ENCODE measurements at places on chromosomes 11 and 22.

GRCh38 chr11:84909740-84910139 lies 717.4 kb downstream of the DLG2 start:
- no peak for DNase-seq

DNA sequence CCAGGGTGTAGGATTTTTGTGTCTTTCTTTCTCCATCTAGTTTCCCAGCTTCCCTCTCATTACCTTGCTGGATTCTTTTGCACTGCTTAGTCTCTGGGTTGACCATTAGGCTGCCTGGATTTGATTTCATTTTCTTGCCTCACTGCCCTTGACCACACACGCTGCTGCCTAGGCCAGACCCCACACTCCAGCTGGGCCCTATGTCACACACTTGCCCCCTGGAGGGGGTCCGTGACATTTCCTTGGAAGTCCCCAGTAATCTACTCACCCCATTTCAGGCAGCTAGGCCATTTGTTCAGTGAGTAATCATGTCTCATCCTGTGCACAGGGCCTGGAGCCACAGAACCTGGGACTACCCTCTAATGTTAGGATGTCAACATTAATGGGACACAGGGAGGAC lies 81.9 kb upstream of the SPON1 start:
- no peak for DNase-seq

- DNase-seq: no peak
These were observed 32.8 kb downstream of the PITPNB start for GRCh38 chr22:27885977-27886842.

DNA sequence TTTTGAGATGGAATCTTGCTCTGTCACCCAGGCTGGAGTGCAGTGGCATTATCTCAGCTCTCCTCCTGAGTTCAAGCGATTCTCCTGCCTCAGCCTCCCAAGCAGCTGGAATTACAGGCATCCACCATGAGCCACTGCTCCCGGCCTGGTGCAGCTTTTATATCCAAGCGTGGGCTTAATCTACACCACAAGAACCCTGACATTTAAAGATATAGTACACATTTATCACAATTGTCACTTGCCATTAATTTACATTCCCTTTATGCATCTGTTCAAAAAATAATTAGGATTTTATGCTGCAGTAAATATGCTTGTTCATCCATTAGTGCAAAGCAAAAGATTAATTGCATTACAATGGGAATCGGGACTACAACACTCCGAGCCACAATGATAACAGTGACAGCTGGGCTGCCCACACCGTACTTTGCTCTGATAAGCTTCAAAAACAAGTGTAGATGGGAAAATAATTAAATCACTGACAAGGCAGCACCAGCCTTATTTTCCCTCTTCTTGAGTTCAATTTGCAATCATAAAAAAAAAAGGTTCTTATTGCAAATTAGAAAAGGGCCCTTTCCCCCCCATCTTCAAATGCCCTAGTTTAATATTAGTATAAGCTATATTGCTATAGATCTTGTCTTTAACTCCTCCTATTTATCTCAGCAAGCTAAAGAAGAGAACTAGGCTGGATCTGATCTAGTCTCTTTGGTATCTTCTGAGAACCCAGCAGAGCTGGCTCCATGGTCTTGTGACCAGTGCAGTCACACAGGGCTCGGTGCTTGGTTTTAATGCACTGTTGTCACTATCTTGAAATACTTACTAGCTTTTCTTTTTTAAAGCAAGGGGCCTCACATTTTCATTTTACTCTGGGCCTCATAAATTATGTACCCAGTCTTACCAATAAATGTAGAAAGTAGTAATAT lies 206.2 kb upstream of the LRRC4C start:
- no peak for DNase-seq

GRCh38 chr11:126695293-126695692 lies 305.3 kb downstream of the KIRREL3 start:
- DNase-seq: no peak

DNA sequence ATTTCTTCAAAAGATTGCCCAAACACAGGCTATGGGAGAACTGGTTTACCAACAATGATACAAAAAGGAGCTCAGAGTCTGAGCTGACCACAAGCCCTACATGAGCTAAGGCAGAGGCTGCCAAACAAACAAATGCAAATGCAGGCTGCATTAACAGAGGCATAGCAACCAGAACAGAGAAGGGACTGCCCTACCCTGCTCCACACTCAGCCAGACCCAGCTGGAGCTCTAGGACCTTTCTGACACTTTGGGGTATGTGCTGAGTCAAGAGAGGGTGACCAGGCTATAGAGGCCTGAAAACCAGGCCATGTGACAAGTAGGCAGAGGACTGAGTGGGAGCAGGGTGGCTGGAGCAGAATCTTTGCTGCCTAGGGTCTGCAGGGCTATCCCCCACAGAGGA lies 17.8 kb upstream of the P2RY2 start:
- DNase-seq: no peak

GRCh38 chr11:114058026-114058706 lies 1.3 kb upstream of the ZBTB16 start:
- DNase-seq: no peak

GRCh38 chr11:7596975-7597391 lies 76.3 kb downstream of the CYB5R2 start:
- DNase-seq: no peak

DNA sequence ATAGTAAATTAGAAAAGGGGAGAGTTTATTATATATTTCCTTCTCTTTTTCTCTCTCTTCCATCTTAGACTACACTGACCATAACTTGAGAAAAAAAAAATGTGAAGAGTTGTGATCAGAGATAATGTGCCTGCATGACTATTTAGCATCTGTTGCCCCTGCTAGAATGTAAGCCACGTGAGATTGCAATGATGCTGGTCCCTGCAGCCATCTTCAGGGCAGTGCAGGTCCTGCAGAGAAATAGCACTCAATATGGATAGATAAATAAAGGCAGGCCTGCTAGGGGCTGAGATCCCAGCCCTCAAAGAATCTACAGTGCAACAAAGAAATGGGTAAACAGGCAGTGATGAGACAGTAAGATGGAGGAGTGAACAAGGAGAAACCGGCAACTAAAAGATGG lies 7.8 kb upstream of the DKK3 start:
- DNase-seq: no peak

DNA sequence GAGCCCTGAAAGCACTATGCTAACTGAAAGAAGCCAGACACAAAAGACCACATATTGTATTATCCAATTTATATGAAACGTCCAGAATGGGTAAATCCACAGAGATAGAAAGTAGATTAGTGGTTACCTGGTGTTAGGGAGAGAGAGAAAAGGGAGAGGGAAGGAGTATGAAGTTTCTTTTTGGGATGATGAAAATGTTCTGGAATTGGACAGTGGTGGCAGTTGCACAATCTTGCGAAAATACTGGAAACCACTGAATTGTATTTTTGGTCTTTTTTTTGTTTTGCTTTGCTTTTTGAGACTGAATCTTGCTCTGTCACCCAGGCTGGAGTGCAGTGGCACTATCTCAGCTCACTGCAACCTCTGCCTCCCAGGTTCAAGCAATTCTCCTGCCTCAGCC lies 63.5 kb downstream of the MRTFA start:
- DNase-seq: no peak

DNA sequence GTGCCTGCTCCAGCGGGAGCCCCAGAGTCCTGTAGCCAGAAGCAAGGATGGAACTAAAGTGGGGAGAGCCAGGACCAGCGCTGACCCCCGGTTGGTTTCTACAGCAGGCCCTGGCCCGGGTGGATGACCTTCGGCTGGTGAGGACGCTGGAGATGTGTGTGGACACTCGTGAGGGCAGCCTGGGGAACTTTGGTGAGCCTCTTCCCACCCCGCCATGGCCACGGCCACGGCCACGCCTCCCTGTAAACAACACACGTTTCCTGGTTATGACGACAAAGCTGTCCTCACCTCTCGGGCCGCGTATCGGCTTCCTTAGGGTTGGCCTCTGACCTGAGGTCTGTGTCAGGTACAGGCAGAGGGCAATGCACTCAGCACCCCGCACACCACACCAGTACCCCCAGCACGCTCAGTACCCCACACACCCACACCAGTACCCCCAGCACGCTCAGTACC lies 4.1 kb downstream of the LRRC56 start:
- DNase-seq: no peak

- DNase-seq: no peak
These were observed 5.4 kb downstream of the FJX1 start for GRCh38 chr11:35623621-35624168.

- DNase-seq: no peak
These were observed 9.8 kb downstream of the SLC15A3 start for GRCh38 chr11:60942219-60942618.

DNA sequence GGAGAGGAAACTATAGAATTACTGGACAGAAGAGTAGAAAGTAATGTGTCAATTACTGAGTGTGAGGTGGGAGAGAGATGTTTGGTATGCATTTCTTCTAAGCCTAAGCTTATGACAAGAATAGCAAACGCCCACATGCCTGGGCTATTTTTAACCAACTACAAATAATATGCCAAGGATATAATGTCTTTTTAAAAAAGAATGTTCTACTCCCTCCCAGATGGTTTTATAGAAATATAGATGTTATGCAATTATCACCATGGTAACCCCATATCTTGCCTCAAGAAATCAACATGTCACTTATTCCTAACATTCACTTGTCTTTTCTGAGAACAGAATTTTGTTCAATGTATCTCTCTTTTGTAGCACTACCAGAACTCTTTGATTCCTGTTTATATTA lies 996.7 kb upstream of the CHORDC1 start:
- DNase-seq: no peak

GRCh38 chr11:2930704-2931419 lies 1.6 kb upstream of the PHLDA2 start:
- DNase-seq: no peak

- no peak for DNase-seq
These were observed 15.3 kb downstream of the IL18BP start for GRCh38 chr11:72013765-72014711.

- DNase-seq: no peak
These were observed 4.6 kb downstream of the ATF4 start for GRCh38 chr22:39524753-39525657.

DNA sequence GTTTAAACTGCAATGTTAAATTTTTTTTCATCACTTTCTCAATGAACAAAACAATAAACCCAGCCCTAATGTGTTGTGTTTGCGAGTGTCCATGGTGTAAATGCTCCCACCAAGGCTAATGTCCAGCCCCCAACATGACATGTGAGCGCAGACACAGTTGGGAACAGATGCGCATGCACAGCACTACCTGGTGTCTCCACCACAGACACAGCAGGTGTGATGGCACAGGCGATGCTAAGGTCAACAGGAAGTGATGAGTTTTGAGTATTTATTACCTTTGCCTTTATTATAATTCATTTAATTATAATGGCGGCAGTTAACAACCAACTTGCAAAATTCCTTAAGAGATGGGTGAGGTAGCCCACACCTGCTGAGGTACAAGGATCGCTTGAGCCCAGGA lies 42.9 kb downstream of the MICAL3 start:
- no peak for DNase-seq

- peak; percentile 11 for DNase-seq
These were observed 89.7 kb upstream of the PHOX2A start for GRCh38 chr11:72333661-72334060.

DNA sequence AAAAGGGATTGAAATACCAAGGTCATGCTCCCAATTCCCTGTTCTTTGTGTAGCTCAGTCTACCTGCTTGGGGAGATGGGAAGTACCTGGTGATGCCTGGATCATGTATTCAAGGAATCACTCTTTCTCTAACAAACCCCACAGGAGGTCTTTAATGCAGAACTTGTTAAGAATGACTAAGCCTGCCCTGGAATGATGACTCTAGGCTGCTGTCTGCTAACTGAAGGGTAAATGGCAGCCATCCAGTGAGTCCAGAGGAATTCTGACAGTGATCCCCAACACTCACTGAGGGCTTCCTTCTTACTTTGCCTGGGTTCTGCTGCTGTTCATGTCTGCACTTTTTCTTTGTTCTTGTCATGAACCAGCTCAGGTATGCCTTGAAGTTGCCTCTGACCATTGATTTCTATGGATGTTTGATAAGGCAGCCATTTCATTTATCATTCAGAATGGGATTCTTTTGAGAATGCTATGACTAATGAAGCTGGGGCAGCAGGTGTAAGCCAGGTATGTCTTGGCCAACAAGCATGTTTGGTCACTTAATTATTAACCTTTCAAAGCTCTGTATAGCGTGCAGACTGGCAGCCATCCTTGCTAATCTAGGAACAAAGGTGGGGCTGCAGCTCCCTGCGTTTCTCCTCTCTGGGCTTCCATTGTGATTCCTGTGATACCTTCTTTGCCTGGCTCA lies 11.4 kb downstream of the PRSS23 start:
- no peak for DNase-seq

DNA sequence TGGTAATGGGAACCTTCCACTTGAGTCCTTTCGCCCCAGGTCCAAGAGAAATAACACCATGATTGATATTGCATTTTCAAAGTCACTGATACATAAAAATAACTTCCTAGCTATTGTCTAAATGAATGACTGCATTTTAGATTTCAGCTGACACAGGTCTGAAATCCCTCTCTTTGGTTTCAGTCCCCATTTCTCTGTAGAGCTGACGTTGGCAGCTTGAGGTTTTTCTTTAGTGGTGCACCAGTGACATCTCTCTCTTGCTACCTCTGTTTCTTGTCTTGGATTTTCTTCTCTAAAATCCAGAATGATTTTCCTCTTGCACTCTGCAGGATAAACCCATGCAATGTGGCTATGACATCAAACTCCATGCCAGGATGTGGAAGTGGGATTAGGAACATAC lies 31.7 kb upstream of the SORL1 start:
- DNase-seq: no peak

- no peak for DNase-seq
These were observed 1446.4 kb downstream of the TBC1D22A start for GRCh38 chr22:48208894-48209293.

DNA sequence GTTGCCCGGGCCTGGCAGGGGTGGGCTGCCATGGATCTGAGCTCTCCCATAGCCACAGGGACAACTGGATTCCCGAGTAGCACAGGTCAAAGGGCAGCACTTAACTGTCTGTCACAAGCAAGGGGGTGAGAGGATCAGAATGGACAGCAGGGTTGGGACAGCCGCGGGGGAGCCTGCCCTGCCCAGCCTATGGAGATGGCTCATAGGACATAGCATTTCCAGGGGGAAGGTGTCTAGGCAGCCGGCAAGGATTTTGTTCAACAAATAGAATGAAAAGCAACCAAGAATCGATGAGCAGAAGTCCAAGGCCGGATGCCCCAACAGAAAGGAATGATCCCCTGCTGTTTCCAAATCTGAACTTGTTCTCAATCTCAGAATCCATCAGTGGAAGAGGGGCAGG lies 92.9 kb downstream of the RPS6KA4 start:
- DNase-seq: no peak
